ENCODE measurements at places on chromosomes 3 and 15. TPM values are rescaled to one million over a fixed set of nuclear protein-coding genes. Genes with fewer than 3 reads are reported as not detected.

DPPA2 gene
- not detected for total RNA-seq

GOLGA6D gene
- total RNA-seq = not detected

MUC20 gene
- 0.69 TPM for total RNA-seq

STRIT1 gene
- not detected for total RNA-seq

CGNL1 gene
- total RNA-seq = 0.86 TPM

KIF15 gene
- total RNA-seq = 31.8 TPM

LRRC15 gene
- 0.36 TPM for total RNA-seq

RBSN gene
- total RNA-seq = 26.8 TPM

ACKR4 gene
- not detected for total RNA-seq

CFAP92 gene
- not detected for total RNA-seq

CCDC13 gene
- total RNA-seq = not detected

RASGRP1 gene
- not detected for total RNA-seq

LRRFIP2 gene
- 69.1 TPM for total RNA-seq

MYZAP gene
- 3.5 TPM for total RNA-seq

DNAH12 gene
- not detected for total RNA-seq

GRCh38 chr15:43872416-43873020, 45.7 kb downstream of the WDR76 start:
- H3K4me1 ChIP-seq = no peaks in the 10 kb centered on the region
- no peak overlapping the region for H3K4me3 ChIP-seq
- H3K27me3 ChIP-seq = no peaks in the 10 kb centered on the region
- H3K36me3 ChIP-seq = peaks cover 18% of the 10 kb centered on the region
- DNase-seq = peak; percentile 73

- DNase-seq = no peak
- no peak overlapping the region for H3K4me3 ChIP-seq
- H3K27me3 ChIP-seq = peaks cover 52% of the 10 kb centered on the region
- H3K4me1 ChIP-seq = no peaks in the 10 kb centered on the region
Observed at GRCh38 chr3:25557694-25558093, 107.0 kb downstream of the TOP2B start.

GRCh38 chr3:107068980-107069379, 308.3 kb upstream of the CCDC54 start:
- no peak overlapping the region for H3K27ac ChIP-seq
- H3K4me3 ChIP-seq = no peak overlapping the region
- H3K36me3 ChIP-seq = no peaks in the 10 kb centered on the region
- DNase-seq = peak; percentile 42
- H3K4me1 ChIP-seq = peaks cover 6% of the 10 kb centered on the region

GRCh38 chr3:79012946-79013362, 754.8 kb downstream of the ROBO1 start:
- H3K27me3 ChIP-seq = no peaks in the 10 kb centered on the region
- H3K4me1 ChIP-seq = peaks cover 12% of the 10 kb centered on the region
- no peak overlapping the region for H3K27ac ChIP-seq
- no peaks in the 10 kb centered on the region for H3K36me3 ChIP-seq
- no peak overlapping the region for H3K4me3 ChIP-seq

GRCh38 chr3:59839283-59839682, 789.5 kb upstream of the CFAP20DC start:
- H3K4me1 ChIP-seq = no peaks in the 10 kb centered on the region
- no peaks in the 10 kb centered on the region for H3K36me3 ChIP-seq
- no peak for DNase-seq
- H3K4me3 ChIP-seq = no peak overlapping the region
- H3K27ac ChIP-seq = no peak overlapping the region

GRCh38 chr3:127849368-127849767, 27.1 kb upstream of the MGLL start:
- no peak overlapping the region for H3K4me3 ChIP-seq
- no peaks in the 10 kb centered on the region for H3K36me3 ChIP-seq
- no peak overlapping the region for H3K27ac ChIP-seq
- no peak for DNase-seq
- H3K27me3 ChIP-seq = no peaks in the 10 kb centered on the region

- no peak for DNase-seq
- H3K36me3 ChIP-seq = no peaks in the 10 kb centered on the region
- H3K27ac ChIP-seq = no peak overlapping the region
- H3K4me1 ChIP-seq = no peaks in the 10 kb centered on the region
Observed at GRCh38 chr3:103873021-103873420, 1438.2 kb downstream of the ZPLD1 start.

GRCh38 chr3:133955892-133956291, 60.2 kb upstream of the RAB6B start:
- H3K27me3 ChIP-seq = no peaks in the 10 kb centered on the region
- no peak overlapping the region for H3K4me3 ChIP-seq
- no peak overlapping the region for H3K27ac ChIP-seq
- H3K36me3 ChIP-seq = no peaks in the 10 kb centered on the region
- no peaks in the 10 kb centered on the region for H3K4me1 ChIP-seq

DNA sequence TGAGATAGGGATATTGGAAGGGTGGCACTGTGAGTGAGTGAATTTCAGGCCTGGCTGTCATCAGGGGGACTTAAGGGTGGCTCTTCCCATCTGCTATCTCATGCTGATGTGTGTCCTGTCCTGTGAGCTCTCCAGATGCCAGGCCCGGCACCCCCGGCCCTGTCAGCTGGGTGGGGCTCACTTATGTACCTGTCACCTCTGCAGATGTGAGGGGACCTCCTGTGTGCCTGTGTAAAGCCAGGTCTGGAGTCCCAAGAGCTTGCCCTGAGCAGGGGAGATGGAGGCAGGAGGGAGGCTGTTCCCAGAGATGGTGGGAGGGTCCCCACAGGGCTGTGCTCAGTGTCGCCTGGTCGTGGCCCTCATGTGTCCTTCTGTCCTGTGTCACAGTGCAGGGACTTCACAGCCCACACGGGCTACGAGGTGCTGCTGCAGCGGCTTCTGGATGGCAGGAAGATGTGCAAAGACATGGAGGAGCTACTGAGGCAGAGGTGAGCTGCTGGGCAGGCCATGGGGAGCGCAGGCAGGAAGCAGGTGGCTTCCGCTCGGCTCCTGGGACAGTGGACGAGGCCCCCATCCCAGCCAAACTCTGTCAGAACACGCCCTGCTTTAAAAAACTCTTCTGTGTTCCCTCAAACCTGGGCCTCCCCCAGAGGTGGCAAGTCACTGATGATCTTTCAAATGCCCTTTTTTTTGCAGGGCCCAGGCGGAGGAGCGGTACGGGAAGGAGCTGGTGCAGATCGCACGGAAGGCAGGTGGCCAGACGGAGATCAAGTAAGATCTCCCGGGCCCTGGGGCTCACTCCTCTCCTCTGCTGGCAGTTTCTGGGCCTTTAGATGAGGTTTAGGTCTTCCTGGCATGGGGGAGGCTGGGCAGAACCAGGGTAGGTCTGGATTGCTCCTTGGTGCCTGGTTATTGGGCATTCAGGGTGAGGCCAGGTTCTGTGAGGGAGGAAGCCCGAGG, 23.1 kb downstream of the PSTPIP1 start:
- H3K27ac ChIP-seq = no peak overlapping the region
- no peaks in the 10 kb centered on the region for H3K27me3 ChIP-seq
- H3K36me3 ChIP-seq = no peaks in the 10 kb centered on the region
- peaks cover 6% of the 10 kb centered on the region for H3K4me1 ChIP-seq
- no peak for DNase-seq
- H3K4me3 ChIP-seq = no peak overlapping the region

GRCh38 chr15:55873024-55873720, 120.2 kb downstream of the NEDD4 start:
- no peak overlapping the region for H3K27ac ChIP-seq
- peaks cover 9% of the 10 kb centered on the region for H3K4me1 ChIP-seq
- H3K4me3 ChIP-seq = no peak overlapping the region
- H3K36me3 ChIP-seq = no peaks in the 10 kb centered on the region

DNA sequence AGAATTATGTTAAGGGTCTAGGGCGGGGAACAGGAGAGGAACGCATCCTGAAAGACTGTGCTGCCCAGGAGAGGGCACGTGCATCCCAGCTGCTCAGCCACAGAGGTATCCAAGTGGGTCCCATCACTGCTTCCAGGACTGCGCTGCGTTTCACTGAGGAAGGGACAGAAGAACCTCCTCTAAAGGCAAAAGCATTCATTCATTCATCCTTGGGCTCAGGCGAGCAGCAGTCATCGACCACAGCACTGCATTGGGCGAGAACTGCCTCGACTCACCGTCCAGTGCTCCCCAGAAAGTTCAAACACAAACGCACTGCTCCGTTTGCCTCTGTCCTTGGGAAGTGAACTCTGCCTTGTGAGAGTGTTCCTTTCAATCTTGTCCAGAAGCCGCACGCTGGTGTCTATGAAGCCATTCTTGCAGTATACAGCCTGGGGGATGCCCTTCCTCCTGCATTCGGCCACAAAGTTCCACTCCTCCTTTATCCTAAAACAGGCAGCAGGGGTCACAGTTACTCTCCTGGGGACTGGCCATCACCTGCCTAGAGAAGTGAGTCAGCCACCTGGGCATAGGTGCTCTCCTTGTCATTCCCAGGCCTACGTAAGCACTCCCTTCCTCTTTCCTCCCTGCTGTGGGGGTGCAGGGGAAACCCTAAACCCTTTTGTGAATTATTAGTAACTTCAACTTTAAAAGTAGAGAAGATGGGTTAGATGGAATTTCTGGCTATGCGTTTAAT, 21.2 kb downstream of the LRRC2 start:
- no peak overlapping the region for H3K27ac ChIP-seq
- no peak overlapping the region for H3K4me3 ChIP-seq
- no peaks in the 10 kb centered on the region for H3K36me3 ChIP-seq
- peaks cover 13% of the 10 kb centered on the region for H3K4me1 ChIP-seq
- DNase-seq = peak; percentile 46

DNA sequence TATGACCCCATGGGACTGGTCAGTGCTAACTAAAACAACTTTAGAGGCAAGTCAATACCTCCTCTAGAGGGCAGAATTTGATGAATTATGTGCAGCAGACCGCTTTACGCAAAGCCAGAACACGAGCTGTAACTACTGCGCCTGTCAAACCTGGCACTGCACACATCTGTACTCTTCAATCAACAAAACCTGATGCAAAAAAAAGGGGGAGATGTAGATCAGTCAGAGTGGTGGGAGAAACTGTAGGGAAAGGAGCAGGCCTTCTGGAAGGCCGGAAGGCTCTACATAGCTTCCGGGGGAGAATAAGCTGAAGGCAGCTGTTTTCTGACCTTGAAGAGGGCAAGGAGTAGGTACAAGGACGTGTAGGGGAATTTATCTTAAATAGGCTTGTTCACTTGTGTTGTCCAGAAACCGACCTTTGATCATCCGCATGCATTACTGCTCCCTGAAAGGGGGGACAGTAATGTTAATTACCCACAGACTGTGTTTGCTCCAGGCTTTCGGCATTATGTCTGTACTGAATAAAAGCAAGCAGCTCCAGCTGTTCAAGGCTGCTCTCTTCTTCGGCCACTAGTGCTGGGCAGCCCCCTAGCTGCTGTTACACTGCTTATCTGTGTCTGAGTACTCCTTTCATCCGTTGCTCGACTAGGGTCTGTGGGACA, 41.0 kb downstream of the GPR160 start:
- 0 out of 2 replicates have a peak, but pooled peaks cover 1% of the 10 kb centered on the region for H3K36me3 ChIP-seq
- no peaks in the 10 kb centered on the region for H3K4me1 ChIP-seq
- peak; percentile 22 for DNase-seq

DNA sequence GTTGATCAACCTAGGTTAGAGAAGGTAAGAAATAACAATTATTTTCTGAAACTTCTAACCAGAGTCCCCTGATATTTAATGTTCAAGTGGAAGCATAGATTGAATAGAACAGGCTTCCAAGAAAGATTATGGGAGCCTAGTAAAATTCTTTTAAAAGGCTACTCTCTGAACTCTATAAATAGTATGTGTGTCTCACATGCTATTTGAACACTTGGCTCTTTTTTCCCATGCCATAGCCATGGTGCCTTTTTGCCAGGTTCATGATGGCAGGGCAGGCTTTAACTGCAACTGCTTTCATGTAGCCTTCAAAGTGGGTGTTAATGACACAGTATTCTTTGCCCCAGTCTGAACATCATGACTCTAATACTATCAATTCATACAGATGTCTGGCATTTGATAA, 22.9 kb upstream of the STRIT1 start:
- H3K27me3 ChIP-seq = no peaks in the 10 kb centered on the region
- peaks cover 16% of the 10 kb centered on the region for H3K4me1 ChIP-seq
- no peaks in the 10 kb centered on the region for H3K36me3 ChIP-seq
- no peak overlapping the region for H3K4me3 ChIP-seq

- no peaks in the 10 kb centered on the region for H3K36me3 ChIP-seq
- H3K27me3 ChIP-seq = no peaks in the 10 kb centered on the region
- DNase-seq = no peak
- H3K4me1 ChIP-seq = no peaks in the 10 kb centered on the region
- no peak overlapping the region for H3K27ac ChIP-seq
- H3K4me3 ChIP-seq = no peak overlapping the region
Observed at GRCh38 chr15:85007741-85008397, 26.2 kb downstream of the PDE8A start.

- peaks cover 9% of the 10 kb centered on the region for H3K4me1 ChIP-seq
- H3K4me3 ChIP-seq = no peak overlapping the region
- DNase-seq = no peak
- H3K36me3 ChIP-seq = no peaks in the 10 kb centered on the region
Observed at GRCh38 chr3:52872245-52872644, 25.1 kb downstream of the STIMATE start.

DNA sequence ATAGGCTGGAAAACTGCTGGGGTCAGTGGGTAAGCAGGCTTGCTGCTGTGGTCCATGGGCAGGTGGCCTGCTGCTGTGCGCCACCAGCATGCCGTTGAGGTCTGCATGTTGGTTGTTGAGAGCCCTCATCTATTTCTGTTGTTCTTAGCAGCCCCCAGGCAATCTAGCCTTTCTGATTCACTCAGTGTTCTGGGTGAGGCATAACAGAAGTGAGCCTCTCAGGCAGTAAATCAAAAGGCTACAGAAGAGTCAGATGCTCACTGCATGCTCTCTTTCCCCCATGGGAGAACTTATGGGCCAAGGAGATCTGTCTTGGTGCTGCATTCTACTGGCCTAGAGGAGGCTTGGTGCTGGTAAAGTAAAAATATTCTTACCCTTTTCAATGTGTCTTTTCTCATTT, 67.8 kb upstream of the ATP10A start:
- H3K27me3 ChIP-seq = no peaks in the 10 kb centered on the region
- H3K36me3 ChIP-seq = no peaks in the 10 kb centered on the region
- DNase-seq = no peak

GRCh38 chr15:48085591-48085930, 35.2 kb upstream of the SLC24A5 start:
- no peak overlapping the region for H3K27ac ChIP-seq
- H3K4me3 ChIP-seq = no peak overlapping the region
- no peaks in the 10 kb centered on the region for H3K4me1 ChIP-seq
- DNase-seq = no peak

GRCh38 chr15:100762913-100763834, 116.5 kb upstream of the ALDH1A3 start:
- no peaks in the 10 kb centered on the region for H3K27me3 ChIP-seq
- no peaks in the 10 kb centered on the region for H3K36me3 ChIP-seq
- no peak overlapping the region for H3K4me3 ChIP-seq
- no peak overlapping the region for H3K27ac ChIP-seq

- H3K36me3 ChIP-seq = peaks cover 26% of the 10 kb centered on the region
- H3K27ac ChIP-seq = no peak overlapping the region
- peak; percentile 17 for DNase-seq
- no peaks in the 10 kb centered on the region for H3K27me3 ChIP-seq
- peaks cover 22% of the 10 kb centered on the region for H3K4me1 ChIP-seq
Observed at GRCh38 chr3:47318916-47319315, 36.2 kb downstream of the KLHL18 start.

GRCh38 chr3:146781606-146782005, 176.5 kb upstream of the PLSCR5 start:
- H3K36me3 ChIP-seq = no peaks in the 10 kb centered on the region
- DNase-seq = no peak
- H3K4me3 ChIP-seq = no peak overlapping the region
- H3K27me3 ChIP-seq = peaks cover 5% of the 10 kb centered on the region
- H3K27ac ChIP-seq = no peak overlapping the region

- H3K27ac ChIP-seq = no peak overlapping the region
- no peaks in the 10 kb centered on the region for H3K27me3 ChIP-seq
- peaks cover 6% of the 10 kb centered on the region for H3K4me1 ChIP-seq
- no peak for DNase-seq
Observed at GRCh38 chr3:12170207-12170606, 11.5 kb upstream of the TIMP4 start.

Measured in PC-3 (cell line).